Astrocyte (in vitro differentiated cells and primary cell): ENCODE measurements at places on chromosomes 7 and 10. TPM values are rescaled to one million over a fixed set of nuclear protein-coding genes. Genes with fewer than 3 reads are reported as not detected.

Gene KMT2E
- 57.4 and 62.5 TPM in 2 replicates for total RNA-seq

DNA sequence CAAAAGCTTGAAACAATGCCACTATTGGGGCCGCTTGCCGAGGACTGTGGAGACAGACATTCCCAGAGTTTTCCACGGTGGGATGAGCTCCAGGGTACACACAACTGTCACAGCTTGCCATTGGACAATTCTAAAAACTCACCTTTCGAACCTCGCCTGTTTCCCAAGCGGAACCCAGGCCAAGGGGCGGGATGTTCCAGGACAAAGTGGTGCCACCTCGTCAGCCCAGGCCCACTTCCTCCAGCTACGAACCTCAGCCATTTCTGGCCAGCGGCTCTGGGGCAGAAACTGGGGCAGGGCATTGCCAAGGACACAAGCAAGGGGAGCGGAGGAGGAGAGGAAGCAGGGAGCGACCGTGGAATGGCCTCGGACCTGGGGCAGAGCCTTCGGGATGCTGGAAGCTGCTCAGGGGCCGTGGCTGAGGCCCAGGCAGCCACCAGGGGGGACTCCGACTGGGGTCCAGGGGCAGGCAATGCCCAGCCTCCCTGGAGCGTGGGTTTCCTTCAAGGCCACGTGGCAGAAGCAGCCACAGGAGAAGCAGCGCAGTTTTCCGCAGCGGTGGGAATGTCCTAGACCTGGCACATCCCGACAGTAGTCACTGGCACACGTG is 44.7 kb upstream of the INSIG1 start:
- no peak for DNase-seq

Gene CRTAC1
- total RNA-seq: 0.66 and 2.6 TPM in 2 replicates

Gene PDCD11
- 62.3 and 72.8 TPM in 2 replicates for total RNA-seq
